GM04503 (cell line): ENCODE measurements at places on chromosomes 3 and 15.

DNA sequence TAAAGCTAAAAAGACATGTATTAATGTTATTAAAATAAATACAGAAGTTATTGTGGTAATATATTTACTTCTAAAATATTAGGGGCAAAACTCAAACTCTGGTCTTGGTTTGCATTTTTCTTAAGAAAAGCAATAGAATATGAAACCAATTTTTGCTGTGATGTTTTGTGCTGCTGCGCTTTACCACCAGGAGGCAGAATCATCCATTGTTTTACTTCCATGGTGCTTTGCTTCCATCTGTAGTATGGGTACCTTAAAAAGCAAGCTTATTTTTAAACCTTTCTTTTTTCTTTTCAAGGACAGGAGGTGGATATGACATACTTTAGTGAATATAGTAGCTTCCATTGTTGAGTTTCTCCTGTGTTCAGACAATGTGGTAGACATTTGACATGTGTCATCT lies 46.6 kb upstream of the MRPL3 start:
- no peak for DNase-seq

- DNase-seq = no peak
Measured at GRCh38 chr3:193831495-193832455, 238.8 kb downstream of the OPA1 start.

- DNase-seq = no peak
Measured at GRCh38 chr3:136042608-136043221, 77.2 kb downstream of the PPP2R3A start.

- no peak for DNase-seq
Measured at GRCh38 chr15:42367041-42367440, 7.7 kb downstream of the CAPN3 start.

- no peak for DNase-seq
Measured at GRCh38 chr3:14839236-14839635, 20.5 kb downstream of the FGD5 start.

GRCh38 chr3:195803289-195803908 lies 8.3 kb downstream of the MUC4 start:
- DNase-seq = no peak

- no peak for DNase-seq
Measured at GRCh38 chr3:139735191-139735590, 57.4 kb upstream of the NMNAT3 start.

- no peak for DNase-seq
Measured at GRCh38 chr3:71582036-71582611, 1.4 kb downstream of the FOXP1 start.

DNA sequence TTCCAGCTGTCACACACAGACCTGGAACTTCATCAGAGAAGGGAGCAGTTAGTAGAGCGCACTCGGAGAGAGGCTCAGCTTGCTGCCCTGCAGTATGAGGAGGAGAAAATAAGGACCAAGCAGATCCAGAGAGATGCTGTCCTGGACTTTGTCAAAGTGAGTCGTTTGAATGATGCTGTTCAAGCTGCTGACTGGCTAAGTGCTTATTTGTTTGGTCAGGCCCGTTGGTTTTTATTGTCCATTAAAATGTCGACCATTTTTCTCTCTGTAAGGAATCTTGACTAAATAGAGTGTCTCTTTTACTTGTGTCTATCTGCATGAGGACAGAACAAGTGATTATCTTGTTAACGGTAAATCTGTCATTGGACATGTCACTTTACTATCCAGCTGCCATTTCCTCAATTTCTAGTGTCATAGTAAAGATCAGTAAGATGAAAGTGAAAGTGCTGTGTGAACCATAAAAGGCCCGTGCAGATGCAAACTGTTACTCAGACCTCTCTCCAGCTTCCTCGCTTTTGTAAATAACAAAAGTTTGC lies 56.9 kb downstream of the LRCH3 start:
- peak; percentile 3 for DNase-seq

GRCh38 chr3:111882799-111883198 lies 23.7 kb downstream of the PHLDB2 start:
- DNase-seq = no peak

DNA sequence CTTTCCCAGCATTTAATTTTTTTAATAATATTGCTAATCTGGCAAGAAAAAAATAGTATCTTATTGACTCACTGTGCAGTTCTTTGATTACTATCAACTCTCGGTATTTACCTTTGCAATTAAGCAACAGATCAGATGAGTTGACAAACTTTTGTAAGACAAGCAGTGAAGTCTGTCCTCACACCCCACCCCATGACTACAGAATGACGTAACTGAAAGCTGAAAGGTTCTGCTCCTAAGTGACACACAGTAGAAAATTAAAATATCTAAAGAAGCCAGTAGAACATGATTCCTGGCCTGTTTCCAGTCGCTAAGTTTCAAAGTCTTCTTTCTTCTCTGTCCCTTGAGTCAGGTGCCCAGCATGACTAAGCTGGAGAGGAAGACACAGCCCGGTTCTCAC lies 135.5 kb downstream of the STT3B start:
- no peak for DNase-seq

- DNase-seq = no peak
Measured at GRCh38 chr3:68919000-68919399, 13.3 kb downstream of the TAFA4 start.

DNA sequence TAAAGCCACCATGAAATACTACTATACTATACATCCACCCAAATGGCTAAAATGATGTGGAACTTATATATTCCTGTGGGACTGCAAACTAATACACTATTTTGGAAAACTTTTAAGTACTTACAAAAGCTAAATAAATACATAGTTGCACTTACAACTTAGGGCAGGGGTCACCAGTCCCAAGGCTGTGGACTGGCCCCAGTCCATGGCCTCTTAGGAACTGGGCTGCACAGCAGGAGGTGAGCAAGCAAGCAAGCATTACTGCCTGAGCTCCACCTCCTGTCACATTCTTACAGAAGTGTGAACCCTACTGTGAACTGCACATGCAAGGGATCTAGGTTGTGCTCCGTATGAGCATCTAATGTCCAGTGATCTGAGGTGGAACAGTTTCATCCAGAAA lies 18.1 kb downstream of the PIGB start:
- no peak for DNase-seq

DNA sequence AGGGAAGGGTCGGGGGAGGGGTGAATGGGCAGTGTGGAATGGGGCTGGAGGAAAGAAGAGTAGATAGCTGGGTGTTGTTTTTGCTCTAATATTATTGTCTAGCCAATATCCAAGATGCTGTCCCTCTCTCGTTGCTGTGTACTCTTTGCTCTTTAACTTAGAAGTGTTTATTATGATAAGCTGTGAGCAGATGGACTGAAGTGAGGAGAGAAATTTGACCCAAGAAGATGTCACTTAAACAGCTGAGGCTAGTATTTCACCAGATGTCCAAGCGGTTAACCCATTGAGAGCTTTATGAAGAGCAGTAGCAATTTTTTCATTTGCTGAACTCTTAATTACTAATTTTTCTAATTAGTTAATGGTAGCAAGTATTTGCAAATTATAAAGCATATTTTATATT lies 212.2 kb upstream of the TP63 start:
- DNase-seq = no peak
